Cardiac muscle cell (in vitro differentiated cells and primary cell): ENCODE measurements at places on chromosomes 4 and X. TPM values are rescaled to one million over a fixed set of nuclear protein-coding genes. Genes with fewer than 3 reads are reported as not detected.

Gene XKRX
- polyA plus RNA-seq: 0.89 and 1.1 TPM in 2 replicates

Gene BMPR1B
- polyA plus RNA-seq: 0.34 and 0.53 TPM in 2 replicates

Gene MAGEB2
- not detected in 2 replicates for polyA plus RNA-seq

Gene ETDB
- not detected in 2 replicates for polyA plus RNA-seq

Gene NEUROG2
- 0.44 TPM in 1 of 2 replicates, not detected in the other for polyA plus RNA-seq

Gene MAGEA11
- not detected in 2 replicates for polyA plus RNA-seq

Gene GLRA3
- not detected in 2 replicates for polyA plus RNA-seq

Gene ERAS
- 0.17 TPM in 1 of 2 replicates, not detected in the other for polyA plus RNA-seq

Gene MSX1
- 12.5 and 27.5 TPM in 2 replicates for polyA plus RNA-seq

Gene PAGE2
- not detected in 2 replicates for polyA plus RNA-seq

Gene UGT2B15
- not detected in 2 replicates for polyA plus RNA-seq

Gene EVC
- polyA plus RNA-seq: 2.5 and 4.0 TPM in 2 replicates

Gene SPON2
- polyA plus RNA-seq: 0.98 and 1.2 TPM in 2 replicates

Gene DDX53
- polyA plus RNA-seq: not detected in 2 replicates

Gene PPBP
- not detected in 2 replicates for polyA plus RNA-seq

GRCh38 chrX:17032351-17032750 is 85.9 kb downstream of the REPS2 start:
- DNase-seq: no peak

DNA sequence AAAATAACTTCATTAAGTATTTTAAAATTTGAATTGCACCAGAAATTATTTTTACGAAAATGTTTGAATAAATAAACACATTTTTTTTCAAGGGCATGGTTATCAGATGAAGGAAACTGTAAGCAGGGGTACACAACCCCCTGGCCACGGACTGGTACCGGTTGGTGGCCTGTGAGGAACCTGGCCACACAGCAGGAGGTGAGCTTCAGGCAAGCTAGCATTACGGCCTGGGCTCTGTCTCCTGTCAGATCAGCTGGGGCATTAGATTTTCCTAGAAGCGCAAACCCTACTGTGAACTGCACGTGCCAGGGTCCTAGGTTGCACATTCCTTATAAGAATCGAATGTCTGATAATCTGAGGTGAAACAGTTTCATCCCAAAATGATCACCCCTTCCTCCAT is 1499.7 kb upstream of the AGA start:
- no peak for DNase-seq

- no peak for DNase-seq
Measured at GRCh38 chr4:129098531-129099001, 2.6 kb downstream of the C4orf33 start.

GRCh38 chr4:150679018-150679764 is 97.2 kb downstream of the MAB21L2 start:
- DNase-seq: no peak

DNA sequence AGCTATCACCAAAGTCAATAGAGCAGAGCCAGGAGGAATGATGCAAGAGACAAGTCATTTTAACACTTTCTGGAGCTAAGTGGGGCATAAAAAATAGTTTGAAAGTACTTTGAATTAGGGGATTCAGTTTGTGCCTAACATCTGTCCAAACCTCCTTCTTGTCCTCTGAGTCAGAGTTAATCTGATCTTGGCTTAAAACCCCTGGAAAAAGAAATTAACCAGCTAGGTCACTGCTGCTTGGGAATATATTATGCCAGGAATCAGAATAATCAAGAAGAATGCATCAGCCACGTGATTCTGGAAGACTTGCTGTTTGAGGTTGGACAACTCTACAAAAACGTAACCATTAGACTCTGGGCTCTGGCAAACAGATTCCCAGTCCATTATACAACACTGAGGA is 45.3 kb upstream of the EDA2R start:
- DNase-seq: peak; percentile 53

GRCh38 chrX:41145920-41146608 is 60.8 kb downstream of the USP9X start:
- DNase-seq: peak; percentile 79

- DNase-seq: no peak
Measured at GRCh38 chr4:2058264-2059045, 672 bp upstream of the NAT8L start.

DNA sequence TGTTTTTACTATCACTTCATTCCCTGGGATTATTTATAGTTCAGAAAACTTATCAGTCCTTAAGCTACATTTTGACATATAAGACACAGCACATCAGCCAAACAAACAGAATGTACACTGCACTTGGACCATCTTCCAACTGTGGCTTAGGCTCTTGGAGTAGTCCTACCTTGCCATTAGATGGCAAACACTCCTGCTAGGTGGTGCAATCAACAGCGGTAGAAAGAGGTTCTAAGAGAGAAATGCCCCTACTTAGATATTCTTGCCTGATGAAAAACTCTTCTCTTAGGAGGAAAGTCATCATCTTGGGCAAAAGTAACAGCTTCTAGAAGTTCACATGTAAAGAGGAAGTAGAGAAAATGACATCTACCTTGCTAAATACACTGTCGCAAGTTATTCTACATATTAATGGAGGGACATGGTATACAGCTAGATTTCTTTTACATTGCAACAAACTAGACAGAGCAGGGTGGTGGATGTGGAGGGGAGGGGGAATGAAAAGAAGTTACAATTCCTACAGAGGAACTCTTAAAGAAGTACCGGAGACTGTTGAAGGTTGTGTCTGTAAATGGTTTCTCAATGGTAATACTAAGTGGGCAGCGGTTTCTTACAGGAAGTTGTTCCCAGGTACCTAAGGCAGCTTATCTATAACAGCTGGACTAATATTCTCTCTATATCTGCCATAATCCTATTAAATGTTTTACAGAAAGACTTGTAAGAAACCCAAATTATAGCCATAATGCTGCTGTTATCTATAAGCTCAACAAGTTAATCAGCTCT is 8.1 kb upstream of the STPG2 start:
- DNase-seq: no peak

DNA sequence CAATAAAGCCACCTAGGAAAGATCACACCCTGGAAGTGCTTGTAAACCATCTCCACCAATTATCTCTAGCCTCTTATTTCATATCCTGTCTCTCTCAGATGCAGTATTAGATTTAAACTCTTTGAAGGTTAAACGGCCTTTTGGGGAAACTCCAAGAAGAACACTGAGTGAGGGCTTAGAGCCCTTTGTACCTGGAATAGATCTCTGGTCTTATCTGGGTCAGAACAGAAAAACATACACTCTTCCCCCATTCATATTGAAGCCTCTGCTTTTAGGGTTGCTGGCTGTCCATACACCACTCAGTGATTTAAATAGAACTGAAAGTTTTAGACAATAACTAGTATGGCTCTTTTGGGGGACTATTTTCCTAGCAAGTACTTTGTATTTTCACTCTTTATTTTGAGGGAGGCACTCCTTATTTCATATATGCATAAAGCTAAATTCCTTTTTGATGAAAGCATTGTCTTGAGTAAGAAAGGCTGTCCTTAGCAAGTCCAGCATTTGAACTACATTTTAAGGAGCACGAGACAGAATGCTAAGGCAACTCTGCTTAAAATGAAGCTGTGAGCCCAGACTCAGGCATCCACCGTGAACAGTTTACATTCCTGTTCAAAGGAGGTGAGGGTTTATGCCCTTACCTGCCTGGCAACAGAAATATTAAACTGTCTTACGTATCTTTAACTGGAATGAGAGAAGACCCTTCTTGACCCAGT is 17.4 kb downstream of the YY2 start:
- DNase-seq: peak; percentile 25

DNA sequence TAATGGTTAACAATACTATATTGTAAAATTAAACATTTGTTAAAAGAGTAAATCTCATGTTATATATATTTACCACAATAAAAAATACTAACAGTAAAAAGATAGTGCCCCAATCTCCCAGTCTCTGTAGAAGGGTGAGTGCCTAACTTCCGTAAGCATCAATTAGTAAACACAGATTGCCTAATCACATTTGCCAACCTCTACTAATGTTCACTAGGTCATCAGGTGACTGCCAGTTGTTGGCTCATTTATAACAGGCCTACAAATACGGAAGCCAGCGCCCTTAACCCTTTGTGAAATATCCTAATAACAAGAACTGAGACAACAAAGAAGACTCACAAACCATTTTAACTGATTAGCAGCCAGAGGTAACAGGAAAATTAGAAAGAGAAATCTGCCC is 345.1 kb downstream of the INPP4B start:
- no peak for DNase-seq

DNA sequence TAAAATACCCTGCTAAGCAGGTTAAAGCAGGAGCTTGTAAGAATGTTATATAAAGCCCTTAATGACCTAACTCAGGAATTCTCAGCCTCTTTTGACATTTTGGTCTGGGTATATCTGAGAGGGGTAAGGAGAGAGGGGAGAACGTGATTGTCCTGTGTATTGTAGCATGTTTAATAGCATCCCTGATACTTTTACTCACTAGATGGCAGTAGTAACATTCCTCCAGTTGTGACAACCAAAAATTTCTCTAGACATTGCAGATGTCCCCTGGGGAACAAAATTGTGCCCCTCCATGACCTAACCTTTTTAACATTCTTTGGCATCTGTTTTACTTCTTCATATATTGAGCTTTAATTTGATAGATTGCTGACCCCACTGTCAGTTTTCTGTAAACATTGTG is 17.9 kb downstream of the SMARCA5 start:
- no peak for DNase-seq

DNA sequence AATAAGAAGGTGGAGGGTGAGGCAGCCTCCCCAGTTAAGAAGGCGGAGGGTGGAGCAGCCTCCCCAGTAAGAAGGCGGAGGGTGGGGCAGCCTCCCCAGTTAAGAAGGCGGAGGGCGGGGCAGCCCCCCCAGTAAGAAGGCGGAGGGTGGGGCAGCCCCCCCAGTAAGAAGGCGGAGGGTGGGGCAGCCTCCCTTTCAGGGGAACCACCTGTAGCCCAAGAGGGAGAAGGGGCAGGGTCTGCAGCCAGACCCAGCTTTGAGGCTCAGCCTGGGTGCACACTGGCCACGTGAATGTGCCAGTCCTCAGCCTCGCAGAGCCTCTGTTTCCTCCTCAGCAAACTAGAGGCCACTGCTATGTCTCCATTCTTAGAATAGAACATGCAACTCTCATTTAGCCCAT is 52.6 kb downstream of the HMX1 start:
- no peak for DNase-seq

DNA sequence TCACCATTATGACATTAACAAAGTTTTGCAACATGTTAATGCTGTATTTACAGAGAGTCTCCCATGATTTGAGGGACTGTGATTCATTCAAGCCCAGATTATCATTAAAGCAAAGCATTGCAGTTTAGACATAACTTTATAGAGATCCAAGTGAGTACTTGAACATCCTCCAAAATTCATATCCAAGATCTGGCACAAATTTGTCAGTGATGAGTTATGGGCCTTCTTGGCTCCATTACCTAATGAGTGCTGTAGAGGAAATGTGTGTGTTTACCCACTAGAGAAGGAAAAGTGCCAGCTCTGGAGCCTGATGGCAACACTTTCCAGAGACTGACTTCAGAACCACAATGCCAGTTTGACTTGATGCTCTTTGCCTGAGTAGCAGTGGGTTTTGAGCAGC is 432.3 kb downstream of the GALNTL6 start:
- DNase-seq: no peak

DNA sequence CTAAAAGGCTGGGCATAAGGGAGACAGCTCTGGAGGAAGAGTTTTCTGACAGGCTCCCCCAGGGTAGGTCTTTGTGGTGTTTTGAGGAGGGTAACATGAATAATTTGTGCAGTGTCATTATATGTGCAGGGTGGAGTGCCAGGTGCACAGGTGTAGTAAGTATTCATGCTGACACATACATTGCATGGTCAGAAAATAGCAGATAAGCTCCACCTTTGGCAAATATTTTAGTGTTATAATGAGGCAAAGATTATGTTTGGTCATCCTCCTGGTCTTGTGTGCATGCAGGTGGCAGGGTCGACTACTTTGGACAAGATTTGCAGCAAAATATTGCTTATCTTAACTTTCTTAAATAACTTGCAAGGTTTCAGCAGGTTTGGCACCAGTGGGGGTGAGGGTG is 910.4 kb upstream of the PCDH10 start:
- no peak for DNase-seq

GRCh38 chr4:26343038-26343398 is 22.2 kb downstream of the RBPJ start:
- DNase-seq: peak; percentile 12

- no peak for DNase-seq
Measured at GRCh38 chr4:109233570-109233969, 68.9 kb downstream of the COL25A1 start.

DNA sequence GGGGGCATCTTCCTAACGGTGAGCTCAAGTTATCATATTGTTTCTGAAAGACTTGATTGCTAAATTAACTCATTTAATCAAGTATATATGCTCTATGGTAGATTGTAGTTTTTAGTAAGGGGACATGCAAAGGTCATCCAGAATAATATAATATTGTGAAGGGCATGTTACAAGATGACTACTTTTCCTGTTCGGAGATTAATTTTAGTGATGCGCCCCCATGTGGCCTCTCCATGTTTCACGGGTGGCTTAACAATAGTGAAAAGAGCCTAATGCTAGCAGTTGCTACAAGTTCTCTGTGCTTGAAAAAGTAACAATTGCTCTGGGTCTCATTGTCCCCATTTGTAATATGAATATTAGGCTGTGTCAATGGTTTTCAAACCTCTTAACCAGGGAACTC is 12.2 kb downstream of the SMPX start:
- DNase-seq: peak; percentile 56

GRCh38 chr4:110631584-110632505 is 9.0 kb upstream of the PITX2 start:
- peak; percentile 90 for DNase-seq

- no peak for DNase-seq
Measured at GRCh38 chr4:115834441-115834840, 721.0 kb upstream of the NDST4 start.

DNA sequence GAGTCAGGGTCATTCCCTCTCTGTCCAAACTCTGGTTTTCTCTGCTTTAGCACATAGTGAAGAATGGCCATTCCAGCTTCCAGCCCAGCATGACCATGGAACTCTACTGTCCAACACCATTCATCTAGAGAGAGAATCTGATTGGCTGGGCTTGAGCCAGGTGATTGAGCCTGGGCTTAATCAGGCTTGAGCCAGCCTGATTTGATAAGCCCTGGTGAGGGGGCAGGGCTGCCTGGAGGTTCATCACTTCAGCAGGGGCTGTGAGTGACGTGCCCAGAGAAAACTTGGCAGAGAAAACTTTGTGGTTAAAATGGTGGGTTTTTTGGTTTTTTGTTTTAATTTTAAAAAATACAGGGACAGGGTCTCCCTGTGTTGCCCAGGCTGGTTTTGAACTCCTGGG is 62.5 kb downstream of the KIAA0232 start:
- no peak for DNase-seq

GRCh38 chrX:3582451-3582850 is 131.0 kb downstream of the PRKX start:
- no peak for DNase-seq

DNA sequence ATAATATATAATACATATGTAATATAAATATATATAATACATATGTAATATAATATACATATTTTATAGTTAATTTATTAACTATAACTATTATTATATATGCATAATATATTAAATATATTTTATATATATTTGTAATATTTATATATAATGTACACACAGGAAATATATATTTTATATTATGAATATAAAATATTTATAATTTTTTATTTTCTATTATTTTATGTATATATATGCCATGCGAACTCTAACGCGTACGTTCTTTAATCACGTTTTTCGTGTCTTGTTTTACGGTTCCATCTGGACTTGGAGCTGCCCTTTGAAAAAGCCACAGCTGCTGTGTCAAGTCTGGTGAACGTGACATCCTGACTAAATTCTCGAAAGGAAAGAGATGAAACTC is 332.1 kb downstream of the ASMT start:
- no peak for DNase-seq

- DNase-seq: no peak
Measured at GRCh38 chr4:107718351-107718965, 1.6 kb downstream of the PAPSS1 start.
